Activated CD8-positive, alpha-beta memory T cell treated with anti-CD3 and anti-CD28 coated beads for 36 hours (primary cell): ENCODE measurements at places on chromosomes 7 and 10. TPM values are rescaled to one million over a fixed set of nuclear protein-coding genes. Genes with fewer than 3 reads are reported as not detected.

PLCE1 gene
- 0.02 TPM for total RNA-seq

PLAU gene
- total RNA-seq = 0.25 TPM

OGDHL gene
- total RNA-seq = 0.46 TPM

COL26A1 gene
- total RNA-seq = not detected

LDB3 gene
- total RNA-seq = not detected

DUSP5 gene
- total RNA-seq = 99.4 TPM

TAS2R41 gene
- not detected for total RNA-seq

MBL2 gene
- not detected for total RNA-seq

MYOZ1 gene
- not detected for total RNA-seq
